Stimulated activated CD4-positive, alpha-beta T cell treated with anti-CD3 and anti-CD28 coated beads, Interleukin-4, amount 100 ng/mL, for 4 hours (primary cell): ENCODE measurements at places on chromosomes 16 and 17.

GRCh38 chr17:56735842-56736241, 97.9 kb downstream of the C17orf67 start:
- DNase-seq = no peak

DNA sequence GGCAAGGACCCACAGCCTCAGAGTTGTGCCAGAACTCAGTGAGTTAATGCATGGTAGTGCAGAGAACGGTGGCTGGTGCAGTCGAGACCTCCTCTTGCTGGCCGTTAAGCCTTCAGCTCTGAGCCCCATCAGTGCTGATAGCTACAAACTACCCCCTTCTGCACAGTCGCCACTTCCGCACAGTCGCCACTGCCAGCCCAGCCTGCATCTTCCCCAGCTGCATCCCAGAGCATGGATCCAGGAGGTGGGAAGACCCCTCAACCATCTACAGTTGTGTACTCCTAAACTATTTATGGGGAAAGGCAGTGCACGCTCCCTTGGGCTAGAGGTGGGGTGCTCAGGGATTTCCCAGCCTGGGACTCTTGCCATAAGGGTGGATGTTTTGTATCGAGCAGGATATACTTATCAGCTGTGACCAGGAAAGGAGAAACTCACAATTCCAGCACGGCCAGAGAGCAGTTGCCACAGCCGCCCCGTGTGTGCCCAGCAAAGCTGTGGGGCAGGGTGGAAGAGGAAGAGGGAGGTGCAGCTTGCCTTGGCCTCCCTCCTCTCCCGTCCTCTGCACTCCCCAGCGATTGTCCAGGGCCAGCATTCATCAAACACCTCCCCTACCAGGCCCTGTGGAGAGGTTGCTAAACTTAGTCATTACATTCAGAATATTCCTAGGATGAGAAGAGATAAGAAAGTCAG, 49.5 kb upstream of the CMIP start:
- DNase-seq = no peak

GRCh38 chr17:2706911-2707510, 4.6 kb downstream of the CLUH start:
- DNase-seq = no peak

DNA sequence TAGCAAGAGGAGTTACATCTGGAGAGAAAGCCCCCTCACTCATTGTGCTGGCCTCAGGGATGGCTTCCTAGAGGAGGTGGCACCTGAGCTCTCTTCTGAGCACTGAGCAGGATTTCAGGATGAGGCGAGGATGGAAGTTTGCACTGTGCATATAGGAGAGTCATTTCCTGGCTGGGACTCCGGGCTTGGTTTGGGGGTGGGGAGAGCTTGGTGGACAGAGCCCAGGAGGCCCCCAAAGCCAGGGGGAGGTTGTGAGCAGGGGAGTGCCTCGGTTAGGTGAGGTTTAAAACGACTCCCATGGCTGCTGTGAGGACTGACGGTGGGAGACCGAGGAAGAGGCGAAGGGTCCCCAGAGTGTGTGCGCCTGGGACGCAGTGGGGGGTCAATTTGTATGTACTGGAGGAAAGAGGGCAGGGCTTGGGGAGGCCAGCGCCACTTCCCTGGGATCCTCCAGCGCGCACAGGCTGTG, 1.2 kb downstream of the CAMKK1 start:
- no peak for DNase-seq

DNA sequence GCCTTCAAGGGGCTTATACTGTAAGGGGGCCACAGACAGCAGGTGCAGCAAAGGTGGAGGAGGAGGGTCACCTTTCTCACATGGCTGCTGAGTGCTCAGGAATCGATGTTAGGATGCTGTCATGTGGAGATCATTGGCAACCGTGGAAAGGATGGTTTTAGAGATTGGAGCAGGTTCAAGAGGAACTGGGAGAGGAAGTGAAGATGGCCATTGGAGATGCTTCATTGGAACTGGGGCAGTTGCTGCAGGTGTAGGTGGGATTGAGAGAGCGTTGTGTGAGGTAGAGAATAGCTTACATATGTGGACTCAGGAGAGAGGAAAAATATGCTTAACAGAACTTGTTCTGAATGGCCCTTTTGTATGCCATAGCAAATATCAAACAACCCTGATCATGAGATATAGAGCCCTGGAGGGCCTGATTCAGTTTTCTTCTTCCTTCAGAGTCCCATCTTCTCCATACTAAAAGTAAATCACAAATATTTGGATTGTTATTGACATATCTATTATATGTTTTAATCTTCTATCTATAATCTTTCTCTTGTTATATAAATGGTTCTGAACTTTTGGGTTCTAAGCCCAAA, 40.8 kb downstream of the LDHD start:
- DNase-seq = no peak

DNA sequence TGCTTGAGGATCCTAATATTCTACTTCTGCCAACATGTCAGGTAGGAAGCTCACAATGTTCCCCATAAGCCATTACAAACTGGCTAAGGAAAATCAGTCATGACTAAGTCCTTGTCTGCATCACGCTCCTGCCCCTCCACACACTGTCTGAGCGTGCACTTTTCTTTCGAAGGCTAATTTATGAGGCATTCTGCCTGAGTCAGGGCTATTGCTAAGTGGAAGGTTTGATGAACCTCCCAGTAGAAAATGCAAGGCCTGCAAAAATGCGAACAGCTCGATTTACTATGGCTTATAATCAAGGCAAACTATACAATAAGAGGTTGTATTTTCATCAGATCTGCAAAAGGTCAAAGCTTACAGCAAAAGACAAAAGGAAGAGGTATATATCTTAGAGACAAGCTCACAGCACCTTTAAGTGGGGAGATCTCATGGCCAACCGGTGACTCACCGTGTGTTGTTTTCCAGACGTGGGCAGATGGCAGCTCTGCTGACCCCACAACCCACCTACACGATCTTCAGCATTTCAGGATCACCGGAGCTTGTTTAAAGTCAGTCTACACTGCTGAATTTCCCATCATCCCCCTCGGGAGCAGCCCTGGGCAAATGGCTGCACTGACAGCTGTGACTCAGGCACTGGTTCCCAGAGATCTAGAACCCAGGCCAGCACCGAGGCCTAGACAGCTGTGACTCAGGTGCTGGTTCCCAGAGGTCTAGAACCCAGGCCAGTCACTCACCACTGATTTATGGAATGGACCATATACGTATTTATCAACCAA, 26.1 kb downstream of the MEAK7 start:
- DNase-seq = no peak

DNA sequence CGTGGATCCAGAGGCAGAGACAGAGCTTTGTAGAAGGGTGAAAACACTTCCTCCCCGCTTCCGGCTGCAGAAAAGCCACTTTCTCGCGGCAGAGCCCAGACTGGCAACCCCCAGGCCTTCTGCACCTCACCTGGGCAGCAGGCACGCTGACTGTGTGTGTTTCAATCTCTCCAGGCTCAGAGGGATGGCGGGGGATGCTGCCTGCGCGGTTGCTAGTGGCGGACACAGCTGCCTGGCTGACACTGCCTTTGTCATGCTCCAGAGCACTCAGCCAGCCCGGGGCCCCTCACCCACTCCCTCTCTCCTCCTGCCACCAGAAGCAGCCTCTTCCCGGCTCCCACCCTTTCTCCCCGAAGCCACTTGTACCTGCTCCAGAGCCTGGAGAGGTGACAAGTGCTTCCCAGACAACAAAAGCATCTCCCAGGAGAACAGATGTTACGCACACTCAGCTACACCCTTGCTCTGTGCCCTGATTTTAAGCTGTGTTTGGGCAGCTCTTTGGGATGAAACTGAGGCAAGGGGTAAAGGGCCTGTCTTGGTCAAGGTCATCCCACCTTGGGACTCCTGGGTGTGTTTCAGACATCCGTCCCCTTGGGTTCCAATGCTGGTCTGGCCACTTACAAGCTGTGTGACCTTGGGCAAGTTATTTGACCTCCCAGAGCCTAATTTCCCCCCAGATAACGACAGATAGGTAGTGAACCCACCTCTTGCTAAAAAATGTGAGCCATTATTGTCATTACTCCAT, 9.2 kb upstream of the GLIS2 start:
- no peak for DNase-seq

DNA sequence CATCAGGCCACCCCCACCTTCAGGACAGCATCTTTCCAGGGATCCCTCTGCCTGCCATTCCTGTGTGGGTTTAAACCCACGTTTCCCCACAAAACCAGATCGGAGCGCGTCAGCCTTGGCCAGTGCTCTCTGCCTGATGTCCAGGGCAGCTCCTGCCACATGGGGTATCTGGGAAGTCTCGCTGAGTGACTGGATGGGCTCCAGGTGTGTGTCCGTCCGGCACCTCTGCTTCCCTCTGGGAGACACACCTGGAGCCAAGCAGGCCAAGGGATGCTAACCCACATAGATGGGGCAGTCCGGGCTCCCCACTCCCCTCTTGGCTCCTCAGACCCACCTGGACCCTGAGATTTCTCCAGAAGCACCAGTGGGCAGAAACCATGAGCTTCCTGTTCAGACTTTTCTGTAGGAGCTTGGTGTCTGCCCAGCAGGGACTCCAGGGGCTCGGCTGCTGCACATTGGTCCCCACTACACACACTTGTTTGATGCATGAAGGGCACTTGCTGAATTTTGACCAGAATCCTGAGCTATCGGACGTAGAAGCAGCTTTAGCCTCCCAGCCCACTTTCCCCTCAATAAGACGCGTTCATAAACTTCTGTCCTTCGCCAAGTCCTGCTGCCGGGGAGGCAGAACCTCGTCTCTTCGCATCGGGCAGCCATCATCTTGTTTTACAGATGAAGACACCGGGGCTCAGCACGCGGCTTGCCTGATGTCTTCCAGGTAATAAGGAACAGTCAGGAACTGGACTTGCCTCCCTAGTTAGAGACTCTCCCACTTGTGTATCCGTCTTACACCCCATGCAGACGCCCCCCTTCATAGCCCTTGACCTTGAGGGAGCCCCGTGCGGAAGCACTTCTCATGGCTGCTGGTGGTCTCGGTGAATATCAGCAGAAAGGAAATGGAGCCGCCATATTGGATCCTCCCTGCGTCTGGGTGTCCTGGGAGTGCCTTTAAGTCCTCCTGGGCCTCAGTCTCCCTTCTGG, 91.6 kb upstream of the ZNF469 start:
- no peak for DNase-seq

DNA sequence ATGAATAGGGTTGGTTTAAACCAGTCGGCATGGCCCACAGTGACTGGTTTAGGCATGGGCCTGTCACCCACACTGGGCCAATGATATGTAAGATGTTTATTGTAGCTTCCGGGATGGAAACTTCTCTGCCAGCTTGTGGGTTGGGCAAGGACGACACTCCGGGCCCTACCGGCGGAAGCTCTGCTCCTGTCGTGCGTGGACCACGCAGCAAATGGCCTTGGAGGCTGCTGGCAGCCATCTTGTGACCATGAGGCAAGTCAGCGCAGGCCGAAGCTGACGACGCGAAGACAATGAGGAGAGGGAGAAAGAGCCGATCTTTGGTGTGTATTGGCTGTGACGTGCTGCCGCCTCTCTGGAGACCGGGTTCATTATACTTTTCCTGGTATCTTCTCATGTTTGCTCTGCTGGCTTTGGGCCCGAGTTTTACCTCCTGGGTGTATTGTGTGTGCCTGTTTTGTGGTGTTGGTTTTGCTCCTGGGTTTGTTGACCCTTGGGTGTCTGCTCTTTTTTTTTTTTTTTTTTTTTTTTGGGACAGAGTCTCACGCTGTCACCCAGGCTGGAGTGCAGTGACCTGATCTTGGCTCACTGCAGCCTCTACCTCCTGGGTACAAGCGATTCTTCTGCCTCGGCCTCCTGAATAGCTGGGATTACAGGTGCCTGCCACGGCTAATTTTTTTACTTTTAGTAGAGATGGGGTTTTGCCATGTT, 15.4 kb downstream of the SLC25A10 start:
- no peak for DNase-seq

DNA sequence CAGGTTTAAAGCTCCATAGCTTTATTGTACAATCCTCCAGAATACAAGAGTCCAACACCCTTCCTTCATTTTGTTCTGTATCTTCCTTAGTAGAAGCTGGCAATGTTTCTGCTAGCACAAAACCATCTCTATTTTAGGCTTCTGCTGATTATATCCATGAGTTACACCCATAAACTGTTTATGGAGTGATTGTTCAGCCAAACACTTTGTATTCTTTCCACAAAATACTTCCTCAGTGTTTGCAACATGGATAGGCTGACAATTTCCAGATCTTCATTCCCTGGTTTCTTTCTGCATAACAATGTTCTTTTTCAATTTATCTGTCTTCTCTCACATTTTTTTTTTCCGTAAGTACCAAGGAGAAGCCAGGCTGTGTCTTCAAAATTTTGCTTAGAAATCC, 839.9 kb upstream of the CDH8 start:
- DNase-seq = no peak
